ENCODE measurements at places on chromosomes 13 and 19.

GRCh38 chr13:112916296-112916695 lies 52.7 kb upstream of the MCF2L start:
- DNase-seq, result no peak

DNA sequence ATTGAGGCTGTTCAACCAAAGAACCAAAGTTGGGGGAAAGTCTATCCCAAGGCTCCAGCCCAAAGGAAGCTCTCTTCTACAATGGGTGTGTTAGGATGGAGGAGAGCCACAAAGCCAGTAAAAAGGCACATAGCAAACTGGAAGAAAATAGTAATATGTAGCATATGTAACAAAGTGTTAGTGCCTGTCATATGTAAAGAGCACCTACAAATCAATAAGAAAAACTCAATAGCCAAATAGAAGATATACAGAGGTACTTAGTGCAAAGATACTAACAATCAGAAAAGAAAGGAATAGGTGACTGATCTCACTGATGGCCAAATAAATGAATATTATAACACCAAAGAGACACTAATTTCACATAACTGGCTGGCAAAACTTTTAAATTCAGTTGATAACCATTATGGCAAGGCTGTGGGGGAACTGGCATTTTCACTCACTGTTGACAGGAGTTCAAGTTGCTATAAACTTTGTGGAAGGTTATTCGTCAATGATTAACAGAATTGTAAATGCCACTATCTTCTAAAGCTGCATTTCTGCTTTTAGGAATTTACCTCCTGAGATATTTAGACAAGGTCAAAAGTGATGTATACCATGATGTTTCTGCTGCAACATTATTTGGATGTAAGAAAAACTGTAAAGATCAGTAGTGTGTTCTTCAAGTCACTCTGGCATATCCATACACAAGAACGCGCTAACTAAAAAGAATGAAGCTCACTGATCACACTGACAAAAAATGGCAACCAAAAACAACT lies 110.8 kb downstream of the GNG7 start:
- DNase-seq, result no peak

- no peak for DNase-seq
These were observed 184.9 kb downstream of the DIAPH3 start for GRCh38 chr13:59978862-59979261.

GRCh38 chr19:7879111-7879807 lies 5.1 kb upstream of the PRR36 start:
- DNase-seq, result no peak

DNA sequence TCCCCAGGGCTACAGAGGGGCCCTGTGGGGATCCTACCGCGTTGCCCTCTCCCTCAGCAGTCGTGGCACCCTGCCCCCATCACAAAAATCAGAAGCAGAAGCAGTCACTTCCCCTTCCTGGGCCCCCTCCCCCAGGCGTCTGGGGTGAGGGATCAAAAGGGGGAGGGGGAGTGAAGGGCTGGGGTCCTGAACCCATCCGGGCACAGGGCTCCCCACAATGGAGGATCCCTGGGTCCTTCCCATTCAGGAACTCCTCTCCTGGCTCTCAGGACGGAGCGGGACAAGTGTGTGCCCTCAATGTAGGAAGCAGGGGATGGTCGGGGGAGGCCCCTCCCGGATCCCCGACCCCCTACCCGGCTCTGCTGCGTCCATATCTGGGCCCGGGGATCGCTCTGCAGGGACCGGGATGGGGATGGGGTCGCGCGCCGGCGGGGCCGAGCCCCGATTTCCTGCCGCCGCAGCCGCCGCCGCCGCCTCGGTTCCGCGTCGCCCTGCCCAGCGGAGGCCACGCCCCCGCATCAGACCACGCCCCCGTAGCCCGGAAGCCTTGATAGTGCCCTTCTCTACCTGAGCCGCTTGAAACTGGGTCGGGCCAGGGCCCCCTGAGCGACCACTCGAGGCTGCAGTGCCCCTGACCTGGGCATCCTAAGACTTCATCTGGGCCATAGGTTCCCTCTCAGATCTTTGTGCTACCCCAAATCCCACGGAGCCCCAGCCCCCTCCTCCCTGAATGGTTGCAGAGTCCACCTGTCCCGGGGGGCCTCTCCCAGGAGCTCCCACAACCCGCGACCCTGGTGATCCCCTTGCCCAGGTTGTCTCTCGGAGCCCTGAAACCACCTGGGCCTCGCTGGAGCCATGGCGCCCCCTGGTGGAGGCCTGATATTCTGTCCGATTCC lies at the start of gene GMIP:
GMIP (minus strand) TSS at position 500 of the 896 bp plus-strand sequence; CDS start at position 372, 128 bp downstream.
- peak; percentile 78 for DNase-seq

- DNase-seq, result peak; percentile 34
These were observed 2.1 kb upstream of the B9D2 start for GRCh38 chr19:41366089-41366488.

DNA sequence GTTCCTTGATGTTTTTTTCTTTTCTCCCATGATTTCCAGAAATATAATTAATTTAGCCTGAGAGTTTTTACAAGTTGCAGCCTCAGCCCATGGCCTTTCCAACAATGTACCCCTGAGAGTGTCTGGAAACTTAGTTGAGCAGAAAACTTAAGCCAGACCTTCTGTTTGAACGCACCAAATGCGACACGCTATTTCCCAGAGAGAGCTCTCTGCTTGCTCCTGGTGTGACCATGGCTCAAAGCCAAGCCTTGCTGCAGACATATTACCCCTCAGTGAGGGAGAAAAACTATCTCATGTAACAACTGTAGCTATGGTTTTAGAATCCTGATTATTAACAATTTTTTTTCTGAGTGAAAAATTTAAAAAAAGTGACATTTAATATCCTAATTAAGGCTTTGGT lies 1204.5 kb upstream of the SLC10A2 start:
- no peak for DNase-seq

DNA sequence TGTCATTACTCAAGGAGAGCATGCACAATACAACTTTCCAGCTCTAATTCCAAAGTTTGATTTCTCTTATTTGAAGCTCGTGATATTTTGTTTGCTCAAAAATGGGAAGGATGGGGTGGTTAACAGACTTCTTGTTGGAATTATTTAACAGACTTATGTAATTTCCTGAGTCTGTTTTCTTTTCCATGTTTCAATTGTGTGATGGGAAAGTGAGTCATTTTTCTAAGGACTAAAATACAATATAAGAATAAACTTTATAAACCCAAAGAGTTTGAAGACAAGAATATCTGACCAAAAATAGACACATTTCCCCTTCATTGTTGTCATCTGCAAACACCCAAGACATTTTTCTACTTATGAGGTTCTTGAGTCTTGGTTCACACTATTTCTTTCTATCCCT lies 211.8 kb upstream of the SLITRK5 start:
- no peak for DNase-seq

GRCh38 chr19:48511321-48511731 lies 309 bp downstream of the LMTK3 start:
- no peak for DNase-seq

DNA sequence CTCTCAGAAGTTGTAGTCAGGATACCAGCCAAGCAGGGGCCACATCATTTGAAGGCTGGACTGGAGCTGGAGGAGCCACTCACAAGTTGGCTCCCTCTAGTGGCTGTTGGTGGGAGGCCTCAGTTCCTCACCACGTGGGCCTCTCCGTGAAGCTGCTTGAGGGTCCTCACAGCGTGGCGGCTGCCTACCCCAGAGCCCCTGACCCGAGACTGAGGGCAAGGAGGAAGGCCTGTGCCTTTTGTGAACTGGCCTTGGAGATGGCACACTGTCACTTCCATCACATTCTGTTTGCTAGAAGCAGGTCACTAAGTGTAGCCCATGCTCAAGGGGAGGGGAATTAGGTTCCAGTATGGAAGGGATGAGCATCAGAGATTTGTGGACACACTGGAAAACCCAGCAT lies 14.6 kb downstream of the GNA11 start:
- peak; percentile 69 for DNase-seq

GRCh38 chr19:47613165-47614020 lies 4.5 kb downstream of the BICRA start:
- DNase-seq, result peak; percentile 11

DNA sequence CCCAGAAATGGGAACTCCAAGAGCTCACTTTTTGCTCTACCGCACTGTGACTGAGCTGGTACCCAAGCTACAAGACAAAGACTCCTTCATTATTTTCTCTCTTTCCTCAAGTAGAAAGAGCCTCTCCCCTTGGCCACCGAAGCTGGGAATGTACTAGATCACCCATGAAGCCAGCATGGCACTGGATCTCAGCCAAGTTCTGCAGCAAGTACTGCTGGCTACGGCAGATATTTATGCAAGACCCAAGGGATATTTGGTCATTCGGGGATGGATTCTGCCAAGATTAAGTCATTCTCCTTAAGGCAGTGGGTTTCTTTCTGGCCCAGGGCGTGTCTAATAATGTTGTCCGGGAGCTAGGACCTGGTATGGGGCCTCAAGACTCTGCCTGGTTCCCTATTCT lies 633.5 kb downstream of the SLITRK1 start:
- DNase-seq, result no peak

- DNase-seq, result no peak
These were observed 43.0 kb downstream of the STK24 start for GRCh38 chr13:98533912-98534311.

GRCh38 chr19:45716359-45717130 lies 14.2 kb downstream of the FBXO46 start:
- peak; percentile 46 for DNase-seq

- no peak for DNase-seq
These were observed 290.0 kb downstream of the PCDH9 start for GRCh38 chr13:66940113-66940512.

DNA sequence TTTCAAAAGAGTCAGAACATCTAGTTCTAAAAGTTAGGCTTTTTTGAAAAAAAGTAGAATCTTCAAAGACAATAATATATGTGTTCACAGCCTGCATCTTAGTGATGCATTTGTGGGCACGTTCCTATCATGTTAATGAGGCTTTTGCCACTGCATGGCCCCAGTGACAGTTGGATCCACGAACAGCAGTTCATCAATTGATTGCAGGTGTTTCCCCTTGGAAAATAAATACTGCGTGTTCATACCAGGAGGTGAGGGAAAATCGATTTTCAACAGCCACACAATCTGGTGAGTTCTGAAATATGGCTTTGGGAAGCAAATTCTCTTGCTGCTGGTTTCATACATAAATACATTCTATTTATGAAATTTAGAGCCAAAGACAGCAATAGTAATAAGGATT lies 343.8 kb upstream of the SLC10A2 start:
- no peak for DNase-seq

GRCh38 chr19:16254851-16255408 lies 57.2 kb downstream of the AP1M1 start:
- DNase-seq, result no peak
